ENCODE measurements at places on chromosomes 16 and 17.

GRCh38 chr16:89365044-89365467 lies 125.3 kb downstream of the ANKRD11 start:
- DNase-seq = no peak

GRCh38 chr17:78995761-78996451 lies 13.7 kb downstream of the CANT1 start:
- DNase-seq = no peak

DNA sequence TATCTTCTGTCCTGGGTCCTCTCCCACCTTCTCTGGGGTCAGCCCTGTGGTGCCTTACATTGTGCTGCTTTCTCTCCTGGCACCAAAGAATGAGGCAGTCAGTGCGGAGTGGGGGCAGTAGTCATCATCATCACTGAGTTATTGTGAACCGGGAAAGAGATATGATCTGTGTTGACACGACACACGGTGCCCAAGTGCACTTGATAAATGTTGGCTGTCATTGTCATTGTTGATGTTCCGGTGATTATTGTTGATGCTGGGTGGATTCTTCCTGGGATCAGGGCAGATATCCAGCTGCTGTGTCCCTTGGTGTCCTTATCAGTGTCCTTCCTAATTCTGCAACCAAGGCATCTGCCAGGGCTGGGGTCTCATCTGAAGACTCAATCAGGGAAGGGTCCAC lies 121.7 kb downstream of the ABCC6 start:
- no peak for DNase-seq

- no peak for DNase-seq
Measured at GRCh38 chr17:676060-676700, 38.5 kb downstream of the VPS53 start.

DNA sequence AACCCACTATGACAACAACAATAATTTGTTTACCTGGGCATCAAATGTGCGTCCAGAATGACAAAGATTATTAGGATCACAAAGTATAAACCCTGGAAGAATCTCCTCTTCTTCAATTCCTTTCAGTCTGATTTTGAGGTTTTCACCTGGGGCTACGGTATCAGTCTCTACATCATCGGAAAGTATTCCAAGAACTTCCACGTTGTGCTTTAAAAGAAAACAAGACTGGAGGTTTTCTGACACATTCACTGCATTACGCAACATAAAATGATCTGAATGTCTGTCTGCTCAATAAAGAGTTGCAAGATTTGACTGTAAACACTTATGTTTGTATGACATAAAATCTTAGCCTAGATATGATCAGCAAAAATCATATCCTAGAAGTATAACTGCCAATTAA lies 26.0 kb upstream of the RSL1D1 start:
- no peak for DNase-seq

DNA sequence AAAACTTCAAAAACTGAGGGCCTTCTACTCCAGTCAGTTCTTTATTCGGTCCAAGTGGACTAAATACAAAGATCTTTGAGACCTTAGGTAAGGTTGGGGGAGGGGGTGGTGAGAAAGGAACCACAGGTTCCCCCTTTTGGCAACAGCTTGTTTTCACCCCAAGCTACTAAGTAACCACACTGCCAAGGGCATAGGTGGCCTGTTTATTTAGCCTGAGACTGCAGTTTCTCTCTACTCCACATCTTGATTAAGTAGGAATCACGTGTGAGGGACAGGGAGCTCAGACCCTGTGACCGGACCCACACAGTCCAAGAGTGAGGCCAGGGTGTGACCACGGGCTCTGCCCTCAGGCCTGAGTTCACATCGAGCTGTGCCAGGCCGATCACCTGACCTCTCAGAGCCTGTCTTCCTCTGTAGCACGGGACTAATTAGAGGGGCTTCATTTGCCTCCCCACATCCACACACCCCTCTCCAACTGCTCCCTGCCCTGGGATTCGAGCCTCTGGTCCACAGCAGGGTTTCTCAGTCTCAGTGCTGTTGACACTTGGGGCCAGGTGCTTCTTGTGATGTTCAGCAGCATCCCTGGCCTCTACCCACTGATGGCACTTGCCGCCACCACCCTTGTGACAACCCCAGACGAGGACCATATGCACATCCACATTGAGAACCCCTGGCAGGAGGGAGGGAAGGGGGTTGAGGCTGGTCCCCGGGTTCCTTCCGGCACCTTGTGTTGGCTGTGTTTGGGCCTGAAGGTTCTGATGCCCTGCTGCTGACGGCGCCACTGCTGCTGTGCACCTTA lies 17.8 kb downstream of the ST6GALNAC2 start:
- DNase-seq = no peak

DNA sequence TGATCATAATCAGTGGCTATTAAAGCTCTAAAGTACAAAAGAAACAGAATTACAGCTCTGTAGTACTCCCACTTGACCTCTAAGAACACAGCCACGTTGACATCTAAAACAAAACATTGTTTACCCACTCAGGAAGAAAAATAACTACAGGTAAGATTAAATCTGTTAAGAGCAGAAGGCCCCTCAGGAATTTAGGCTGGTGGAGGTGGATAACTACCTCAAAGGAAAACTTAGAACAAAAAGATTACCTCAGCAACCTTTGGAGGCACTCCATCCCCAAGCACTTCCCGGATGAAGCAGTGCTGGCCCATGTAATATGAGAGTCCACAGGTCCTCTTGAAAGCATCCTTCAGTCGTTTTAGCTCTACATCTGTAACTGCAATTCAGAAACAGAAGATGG lies 46.7 kb downstream of the USP32 start:
- DNase-seq = no peak

- DNase-seq = no peak
Measured at GRCh38 chr17:65297916-65298315, 160.7 kb downstream of the RGS9 start.

- DNase-seq = no peak
Measured at GRCh38 chr16:3023415-3023668, 400 bp downstream of the HCFC1R1 start.

DNA sequence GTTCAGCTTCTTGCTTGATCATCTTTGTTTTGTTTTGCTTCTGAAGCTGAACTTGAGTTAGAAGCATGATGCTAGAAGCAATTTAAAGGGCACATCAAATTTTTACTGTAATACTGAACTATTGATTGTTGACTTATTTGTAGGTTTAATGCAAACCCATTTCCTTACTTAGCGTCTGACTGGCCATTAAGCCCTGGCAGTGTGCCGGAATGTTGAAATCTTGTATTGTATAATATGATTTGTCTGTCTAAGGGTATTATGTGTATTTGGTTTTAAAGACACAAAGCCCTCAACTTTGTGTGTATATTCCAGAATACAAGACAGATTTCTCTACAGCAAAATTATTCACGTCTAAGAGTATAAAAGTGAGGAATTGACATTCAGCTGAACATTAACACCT lies 39.7 kb downstream of the NUP93 start:
- no peak for DNase-seq

GRCh38 chr17:35160354-35161201 lies 13.0 kb downstream of the UNC45B start:
- no peak for DNase-seq

DNA sequence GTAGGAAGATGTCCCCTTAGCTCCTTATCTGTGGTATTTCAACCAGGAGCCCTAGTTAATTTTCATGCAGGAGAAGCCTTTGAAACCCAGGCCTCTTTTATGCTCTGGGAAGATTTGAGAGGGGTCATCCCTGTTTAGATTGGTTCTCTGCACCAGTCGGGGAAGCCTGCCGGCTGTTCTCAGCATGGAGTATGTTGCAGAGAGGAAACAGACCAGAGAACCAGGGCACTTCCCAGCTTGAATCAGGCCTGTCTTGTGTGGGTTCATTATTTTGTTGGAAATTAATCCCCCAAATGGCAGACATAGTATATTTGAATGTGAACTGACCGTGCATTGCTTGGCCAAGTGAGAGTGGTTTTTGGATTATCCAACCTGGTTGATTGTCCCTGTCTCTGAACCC lies 1082.1 kb upstream of the RBFOX1 start:
- no peak for DNase-seq

GRCh38 chr17:61455324-61456060 lies 3.3 kb downstream of the TBX4 start:
- DNase-seq = no peak

DNA sequence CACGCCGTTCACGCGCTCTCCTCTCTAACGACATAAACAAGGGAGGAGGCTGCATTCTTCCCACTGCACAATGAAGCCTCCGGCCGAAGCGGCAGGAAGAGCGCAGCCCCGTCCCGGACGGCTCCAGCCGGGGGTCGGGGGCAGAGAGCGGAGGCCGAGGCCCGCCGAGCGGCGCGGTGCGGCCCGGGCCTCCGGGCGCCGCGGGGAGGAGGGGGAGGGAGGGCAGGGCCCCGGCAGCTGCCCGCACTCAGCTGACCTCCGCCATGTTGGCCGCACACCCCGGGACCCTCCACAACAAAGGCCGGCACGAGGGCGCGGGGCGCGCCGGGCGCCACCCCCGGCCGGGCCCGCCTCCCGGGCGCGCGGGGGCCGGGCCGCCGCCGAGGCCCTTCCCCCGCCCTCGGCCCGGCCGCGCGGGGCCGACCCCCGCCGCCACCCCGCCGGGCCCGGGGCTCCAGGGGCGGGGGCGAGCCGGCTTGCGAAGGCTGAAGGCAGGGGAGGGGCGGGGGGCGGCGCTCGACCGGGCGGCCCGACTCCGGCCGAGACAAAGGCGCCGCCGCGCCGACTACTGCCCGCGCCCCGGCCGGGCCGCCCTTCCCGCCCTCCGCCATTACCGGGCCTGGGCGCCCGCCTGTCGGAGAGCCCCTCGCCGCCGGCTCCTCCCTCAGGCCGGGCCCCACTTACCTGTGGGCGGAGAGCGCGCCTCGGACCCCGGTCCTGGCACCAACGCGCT lies 527 bp downstream of the SIAH1 start:
- peak; percentile 65 for DNase-seq

GRCh38 chr17:81389585-81389984 lies 5.7 kb upstream of the BAHCC1 start:
- no peak for DNase-seq

GRCh38 chr17:65511316-65511715 lies 50.1 kb downstream of the AXIN2 start:
- no peak for DNase-seq

GRCh38 chr16:56269811-56270684 lies 78.8 kb downstream of the GNAO1 start:
- DNase-seq = no peak

- no peak for DNase-seq
Measured at GRCh38 chr17:29749045-29749825, 126.5 kb upstream of the CORO6 start.

DNA sequence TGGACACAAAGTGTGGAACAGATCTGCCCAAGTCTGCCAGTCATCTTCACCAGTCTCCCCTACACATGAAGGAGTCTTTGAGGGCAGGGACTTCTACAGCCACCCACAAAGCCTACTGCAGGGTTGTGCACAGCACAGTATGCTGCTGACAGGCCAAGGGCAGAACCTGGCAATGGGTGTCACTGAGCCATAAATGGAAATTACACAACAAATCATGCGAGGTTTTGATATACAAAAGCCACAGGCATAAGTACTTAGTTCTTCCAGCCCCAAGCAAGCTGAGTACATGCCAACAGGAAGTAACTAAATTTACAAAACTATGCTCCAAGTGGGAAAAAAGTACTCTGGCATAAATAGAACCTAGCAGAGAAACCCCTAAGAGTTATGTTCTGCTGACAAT lies 7.8 kb upstream of the PSMC3IP start:
- no peak for DNase-seq

- no peak for DNase-seq
Measured at GRCh38 chr17:50581316-50581715, 20.8 kb downstream of the CACNA1G start.

- DNase-seq = no peak
Measured at GRCh38 chr16:12186774-12187335, 210.3 kb downstream of the SNX29 start.

- no peak for DNase-seq
Measured at GRCh38 chr16:82357237-82357636, 187.2 kb upstream of the MPHOSPH6 start.

GRCh38 chr17:179781-180380 lies 1.6 kb downstream of the DOC2B start:
- DNase-seq = no peak

DNA sequence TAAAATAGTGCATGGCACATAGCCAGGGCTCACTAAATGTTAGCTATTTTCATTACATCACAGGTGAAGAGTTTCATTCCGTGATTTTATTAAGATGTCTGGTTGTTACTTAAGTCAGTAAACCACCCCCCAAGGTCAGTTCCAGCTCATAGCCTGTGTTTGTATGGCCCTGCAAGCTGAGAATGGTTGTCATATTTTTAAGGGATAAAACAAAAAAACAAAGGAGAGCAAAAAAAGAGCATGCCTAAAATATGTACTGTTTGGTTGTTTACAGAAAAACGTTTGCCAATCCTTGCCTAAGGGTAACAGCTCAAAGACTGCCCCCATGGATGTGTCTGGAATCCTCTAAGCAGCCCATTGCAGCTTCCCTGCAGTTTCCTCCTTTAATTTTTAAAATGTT lies 329.6 kb downstream of the CA10 start:
- DNase-seq = no peak

GRCh38 chr17:17059301-17059890 lies 17.1 kb downstream of the MPRIP start:
- no peak for DNase-seq

- no peak for DNase-seq
Measured at GRCh38 chr17:51730303-51731050, 428.0 kb downstream of the CA10 start.

- no peak for DNase-seq
Measured at GRCh38 chr17:62761884-62762283, 46.2 kb downstream of the MARCHF10 start.

DNA sequence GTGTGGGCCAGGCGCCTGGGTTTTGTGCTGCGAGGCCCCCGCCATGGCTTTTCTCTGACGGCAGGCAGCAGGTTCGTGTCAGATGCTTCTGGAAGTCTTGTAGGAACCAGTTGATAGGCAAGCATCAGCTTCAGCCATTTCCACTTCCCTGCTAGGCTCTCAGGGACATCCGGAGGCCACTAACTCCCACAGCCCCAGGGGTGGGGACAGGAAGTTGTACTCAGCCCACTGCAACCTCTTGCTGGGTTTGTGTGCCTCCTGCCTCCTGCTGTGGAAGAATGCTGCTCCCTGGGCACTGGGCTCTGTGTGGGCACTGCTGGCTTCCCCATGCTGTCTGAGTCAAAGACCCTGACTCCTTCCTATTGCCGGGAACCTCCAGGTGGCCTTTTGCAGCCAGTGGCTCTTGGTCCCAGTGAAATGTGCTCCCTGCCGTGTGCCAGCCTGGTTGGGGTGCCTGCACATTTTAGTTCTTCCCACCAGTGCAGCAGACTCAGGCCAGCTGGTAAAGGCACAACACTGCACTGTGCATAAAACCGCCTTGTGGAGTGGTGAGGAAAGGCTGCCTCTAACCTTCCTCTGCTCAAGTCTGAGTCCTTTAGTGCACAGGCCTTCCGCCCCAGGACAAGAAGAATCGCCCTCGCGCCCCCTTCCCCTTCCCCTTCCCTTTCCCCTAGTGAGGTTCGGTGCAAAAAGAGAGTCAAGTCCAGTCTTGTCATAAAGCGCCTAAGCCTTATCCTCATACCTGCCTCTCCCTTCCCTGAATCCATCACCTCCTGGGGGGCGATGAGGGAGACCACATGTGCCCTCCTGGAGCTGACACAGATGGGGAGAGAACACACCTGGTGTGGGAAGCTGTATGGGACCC lies 16.6 kb downstream of the LDHD start:
- DNase-seq = no peak

GRCh38 chr17:82013772-82014321 lies 8.8 kb downstream of the CENPX start:
- DNase-seq = no peak

GRCh38 chr16:66842765-66843164 lies 1.4 kb upstream of the CA7 start:
- DNase-seq = no peak
